ENCODE measurements at places on chromosomes 1 and 21.

DNA sequence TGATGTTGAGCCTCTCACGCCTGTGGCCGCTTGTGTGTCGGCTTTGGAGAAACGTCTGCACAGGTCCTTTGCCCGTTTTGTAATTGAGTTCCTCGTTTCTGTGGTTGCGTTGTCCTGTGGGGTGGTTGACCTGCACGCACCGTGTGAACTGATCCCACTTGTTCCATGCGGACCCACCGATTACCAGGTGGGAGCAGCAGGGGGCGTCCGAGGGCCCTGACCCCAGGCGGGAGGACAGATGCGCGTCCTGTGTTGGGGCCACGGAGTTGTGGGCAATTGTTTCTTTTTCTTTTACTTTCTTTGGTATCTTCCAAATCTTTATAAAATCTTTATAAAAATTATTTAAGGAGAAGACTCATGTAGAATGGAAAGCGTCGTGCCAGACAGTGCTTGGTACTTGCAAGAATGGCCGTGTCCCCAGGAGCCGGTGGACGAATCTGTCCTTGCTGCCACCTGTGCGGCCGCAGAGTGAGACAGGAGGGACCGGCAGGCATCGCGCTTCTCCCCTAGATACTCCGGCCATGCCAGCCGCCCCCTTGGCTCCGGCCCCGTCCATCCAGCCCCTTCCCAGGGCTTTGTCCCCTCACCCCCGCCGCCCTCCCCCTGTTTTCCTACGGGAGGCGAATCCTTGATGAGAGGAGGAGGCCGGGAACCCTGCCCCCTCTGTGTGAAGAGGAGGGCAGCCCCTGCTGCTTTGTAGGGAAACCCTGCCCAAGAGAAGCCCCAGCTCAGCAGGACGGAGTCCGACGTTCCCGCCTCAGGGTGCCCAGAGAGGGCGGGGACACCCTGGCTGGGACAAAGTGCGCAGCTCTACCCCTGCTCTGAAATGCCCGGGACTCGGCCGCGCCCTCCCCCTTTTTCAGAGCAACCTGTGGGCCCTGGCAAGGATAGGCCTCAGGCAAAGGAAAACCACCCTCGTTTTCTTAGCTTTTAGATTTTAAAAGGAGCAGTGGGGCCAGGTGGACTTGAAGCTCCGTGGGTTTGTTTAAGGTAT lies 41.7 kb downstream of the PRKCZ start:
- DNase-seq: peak; percentile 13

GRCh38 chr1:155455588-155456195 lies 106.9 kb downstream of the ASH1L start:
- DNase-seq: no peak

DNA sequence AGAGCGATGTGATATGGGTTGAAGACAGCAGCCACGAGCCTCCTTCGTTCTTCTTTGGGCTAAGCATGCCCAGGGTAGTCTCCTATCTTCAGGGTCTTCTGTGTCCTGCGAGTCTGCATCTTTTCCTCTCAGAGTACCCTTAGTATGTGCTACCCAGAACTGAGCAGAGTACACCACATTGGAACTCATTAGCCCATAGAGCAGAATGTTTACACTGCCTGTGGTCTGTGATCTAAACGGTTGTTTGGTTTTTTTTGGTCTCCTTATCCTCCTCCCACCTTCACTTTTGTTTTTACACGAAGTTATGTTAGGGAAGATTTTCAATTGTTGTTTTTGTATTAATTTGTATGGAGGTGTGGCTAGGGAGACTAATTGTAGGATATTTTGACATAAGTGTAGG lies 126.4 kb downstream of the NEK7 start:
- no peak for DNase-seq

- no peak for DNase-seq
Measured at GRCh38 chr1:219302697-219303096, 129.0 kb downstream of the LYPLAL1 start.

- no peak for DNase-seq
Measured at GRCh38 chr1:216607067-216607697, 116.0 kb downstream of the ESRRG start.

All from activated T-helper 1 cell treated with Interleukin-2 at 50 U/mL for 16 hours (primary cell).